Stimulated activated naive CD4-positive, alpha-beta T cell treated with Interleukin-2 at 50 U/mL for 16 hours (primary cell): ENCODE measurements at places on chromosomes 1 and 21.

- no peak for DNase-seq
Measured at GRCh38 chr1:91014475-91014874, 7.4 kb downstream of the ZNF644 start.

DNA sequence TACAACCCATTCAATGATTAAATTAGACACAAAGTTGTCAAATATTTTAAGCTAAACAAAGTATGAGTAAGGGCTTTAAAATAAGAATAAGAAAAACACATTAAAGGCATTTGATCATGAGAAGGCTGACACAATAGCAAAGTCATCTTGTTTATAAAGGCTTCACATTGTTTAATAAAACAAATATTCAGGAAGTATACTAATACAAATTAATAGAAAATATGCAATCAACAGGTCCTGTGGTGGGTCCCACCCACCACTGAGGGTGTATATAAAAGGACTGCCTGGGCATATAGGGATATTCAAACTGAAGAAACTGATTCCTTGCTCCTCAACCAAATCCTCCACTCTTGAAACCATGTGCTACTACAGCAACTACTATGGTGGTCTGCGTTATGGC is at the start of gene KRTAP20-2:
Gene KRTAP20-2 (plus strand): TSS at position 301 of the 400 bp plus-strand sequence. CDS start 58 bp downstream, at position 359.
- no peak for DNase-seq

DNA sequence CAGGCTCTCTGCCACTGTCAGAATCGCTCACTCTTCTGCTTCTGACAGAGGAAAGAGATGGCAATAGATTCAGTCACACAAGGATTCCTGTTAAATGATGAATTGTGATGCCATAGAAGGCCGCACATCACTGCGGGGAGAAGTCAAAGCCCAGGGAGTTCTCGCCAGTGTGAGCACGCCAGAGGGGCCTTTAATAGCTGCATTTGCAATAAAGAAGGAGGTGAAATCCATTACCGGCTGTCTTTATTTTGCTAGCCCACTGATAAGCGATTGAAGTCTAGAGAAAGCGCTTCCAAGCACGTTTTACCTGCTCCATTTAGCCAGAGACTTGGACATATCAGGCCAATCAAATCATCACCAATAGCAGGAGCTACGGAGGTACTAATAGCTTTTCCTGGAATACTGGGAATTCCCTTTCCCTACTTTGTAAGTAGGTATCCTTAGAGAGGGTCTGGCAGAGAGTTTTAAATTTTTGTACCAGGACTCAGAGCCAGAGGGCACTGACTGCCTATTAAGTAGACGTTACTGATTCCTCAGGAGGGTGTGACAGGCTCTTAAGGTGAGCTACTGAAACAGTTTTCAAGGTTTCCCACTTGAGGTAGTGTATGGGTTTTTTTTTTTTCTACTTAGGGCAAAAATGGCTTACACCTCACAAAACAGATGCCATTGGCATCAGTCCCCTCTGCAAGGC is 10.2 kb upstream of the TARBP1 start:
- no peak for DNase-seq

GRCh38 chr1:243748706-243749283 is 101.2 kb downstream of the AKT3 start:
- DNase-seq: no peak

DNA sequence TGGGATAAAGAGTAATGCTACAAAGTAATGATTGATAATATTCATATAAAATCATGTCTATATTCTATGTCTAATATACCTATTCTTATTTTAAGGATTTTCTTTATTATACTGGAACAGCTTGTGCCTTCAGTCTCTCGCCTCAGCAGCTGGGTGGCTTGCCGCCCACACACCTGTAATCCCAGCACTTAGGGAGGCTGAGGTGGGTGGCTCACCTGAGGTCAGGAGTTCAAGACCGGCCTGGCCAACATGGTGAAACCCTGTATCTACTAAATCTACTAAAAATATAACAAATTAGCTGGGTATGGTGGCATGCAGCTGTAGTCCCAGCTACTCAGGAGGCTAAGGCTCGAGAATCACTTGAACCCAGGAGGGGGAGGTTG is 7.6 kb upstream of the TRNAU1AP start:
- no peak for DNase-seq
